NCI-H2171 (cell line): ENCODE measurements at places on chromosomes 1 and 21.

- peak; percentile 68 for DNase-seq
Observed at GRCh38 chr1:201792534-201793305, 36.2 kb upstream of the IPO9 start.

DNA sequence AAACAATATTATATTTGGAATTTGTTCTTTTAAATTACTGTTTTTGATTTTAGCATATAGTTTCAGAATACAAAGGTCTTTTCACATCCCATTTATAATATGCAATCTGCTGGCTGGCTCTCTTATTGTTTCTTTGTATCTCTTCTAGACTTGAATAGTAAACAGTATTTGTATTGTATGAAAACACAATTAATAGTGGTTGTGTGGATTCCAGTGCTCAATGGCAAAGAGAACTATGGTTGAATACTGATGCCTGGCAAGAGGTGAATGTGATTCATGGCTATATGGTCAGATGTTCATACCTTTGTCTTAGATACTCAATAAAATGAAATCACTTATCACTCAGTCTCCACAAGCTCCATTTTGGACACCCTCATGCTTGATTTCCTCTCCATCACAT is 37.2 kb downstream of the OR6Y1 start:
- DNase-seq = no peak

- peak; percentile 59 for DNase-seq
Observed at GRCh38 chr1:56819387-56819899, at the start of gene FYB2. Gene FYB2 (minus strand): TSS chr1:56819404. CDS start chr1:56819290, 114 bp downstream.

DNA sequence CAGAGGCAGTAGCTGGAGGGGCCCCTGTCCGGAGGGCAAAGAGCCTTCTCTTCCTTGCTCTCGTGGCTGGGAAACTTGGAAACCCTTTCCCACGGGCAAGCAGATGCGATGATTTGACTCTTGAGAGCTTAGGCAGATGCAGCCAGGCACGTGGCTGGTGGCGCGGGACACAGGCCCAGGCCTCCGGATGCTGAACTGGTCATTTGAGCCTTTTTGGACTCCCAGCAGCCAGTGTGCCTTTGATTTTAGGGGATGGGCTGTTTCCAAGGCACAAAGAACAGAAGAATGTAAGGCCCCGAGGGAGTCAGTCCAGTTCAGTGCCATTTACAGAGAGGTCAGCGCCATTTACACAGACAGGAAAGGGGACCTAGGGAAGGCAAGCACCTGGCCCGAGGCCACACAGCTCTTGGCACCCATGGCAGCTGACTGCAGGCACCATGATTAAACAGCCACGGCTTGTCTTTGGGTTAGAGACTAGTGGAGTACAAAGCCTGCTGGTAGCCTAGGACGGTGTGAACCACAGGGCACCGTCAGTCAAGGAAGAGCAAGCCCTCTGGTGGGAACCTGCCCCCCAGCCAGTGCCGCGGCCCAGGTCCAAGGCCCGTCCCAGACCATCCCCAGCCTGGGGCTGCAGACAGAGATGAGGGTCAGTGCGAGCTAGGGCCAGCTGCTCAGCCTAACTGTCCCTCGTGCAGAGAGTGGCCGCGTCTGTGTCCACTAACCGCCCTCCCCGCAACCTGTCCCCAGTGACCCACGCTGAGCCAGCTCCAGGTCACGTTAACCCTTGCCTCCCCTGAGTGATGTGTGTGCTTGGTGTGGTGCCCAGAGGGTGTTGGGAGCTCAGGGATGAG is 20.4 kb upstream of the CCDC27 start:
- no peak for DNase-seq

GRCh38 chr1:231274119-231274825 is 33.3 kb downstream of the GNPAT start:
- no peak for DNase-seq

DNA sequence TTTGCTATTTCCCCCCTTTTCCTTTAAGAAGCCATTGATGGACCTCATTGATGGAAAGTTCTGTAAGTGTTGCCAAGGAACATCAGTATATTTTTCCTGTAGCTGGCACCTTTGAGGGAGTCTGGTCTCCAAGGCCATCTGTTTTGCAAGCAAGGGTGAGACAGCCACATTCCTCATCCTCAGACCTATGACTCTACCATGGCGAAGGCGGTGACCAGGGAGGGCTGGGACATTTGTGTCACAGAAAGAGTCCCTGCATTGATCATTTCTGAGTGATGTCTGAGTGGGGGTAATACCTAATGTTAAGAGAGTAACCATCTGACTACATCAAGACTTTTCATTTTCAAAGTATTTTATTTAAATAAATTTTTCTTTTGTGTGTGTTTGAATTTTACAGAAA is 35.4 kb downstream of the KIAA0040 start:
- DNase-seq = no peak

DNA sequence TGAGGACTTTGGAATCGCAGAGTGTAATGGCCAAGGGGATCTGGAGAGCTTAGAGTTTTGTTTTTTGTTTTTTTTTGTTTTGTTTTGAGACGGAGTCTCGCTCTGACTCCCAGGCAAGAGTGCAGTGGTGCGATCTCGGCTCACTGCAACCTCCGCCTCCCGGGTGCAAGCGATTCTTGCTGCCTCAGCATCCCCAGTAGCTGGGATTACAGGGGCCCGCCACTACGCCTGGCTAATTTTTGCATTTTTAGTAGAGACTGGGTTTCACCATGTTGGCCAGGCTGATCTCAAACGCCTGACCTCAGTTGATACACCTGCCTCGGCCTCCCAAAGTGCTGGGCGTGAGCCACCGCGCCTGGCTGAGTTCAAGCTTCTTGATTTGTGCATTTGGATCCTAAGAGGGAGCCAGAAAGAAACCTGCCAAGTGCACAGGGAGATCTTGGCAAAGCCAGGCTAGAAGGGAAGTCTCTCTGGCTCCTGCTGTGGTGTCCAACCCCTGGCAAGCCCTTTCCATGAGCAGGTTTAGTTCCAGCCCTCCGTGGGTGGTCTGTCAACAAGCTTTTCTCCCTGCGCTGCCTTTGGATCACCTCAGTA is 852 bp downstream of the FAAH start:
- no peak for DNase-seq

GRCh38 chr1:68324316-68324715 is 92.0 kb upstream of the WLS start:
- no peak for DNase-seq

DNA sequence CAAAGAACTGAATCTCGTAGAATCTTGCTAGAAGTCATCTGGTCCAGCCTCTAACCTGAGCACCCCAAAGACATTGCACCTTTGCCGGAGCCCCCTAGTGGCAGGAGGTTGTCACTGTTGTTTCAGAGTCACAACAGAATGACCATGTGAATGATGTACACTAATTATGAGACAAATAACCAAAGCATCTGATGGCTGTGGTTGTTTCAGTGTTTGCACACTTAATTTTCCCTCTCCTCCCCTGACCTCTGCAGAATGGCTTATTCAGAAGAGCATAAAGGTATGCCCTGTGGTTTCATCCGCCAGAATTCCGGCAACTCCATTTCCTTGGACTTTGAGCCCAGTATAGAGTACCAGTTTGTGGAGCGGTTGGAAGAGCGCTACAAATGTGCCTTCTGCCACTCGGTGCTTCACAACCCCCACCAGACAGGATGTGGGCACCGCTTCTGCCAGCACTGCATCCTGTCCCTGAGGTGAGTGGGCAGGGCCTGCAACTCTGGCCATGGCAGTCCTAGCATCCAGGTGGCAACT is 26.4 kb downstream of the TRAF5 start:
- DNase-seq = no peak

DNA sequence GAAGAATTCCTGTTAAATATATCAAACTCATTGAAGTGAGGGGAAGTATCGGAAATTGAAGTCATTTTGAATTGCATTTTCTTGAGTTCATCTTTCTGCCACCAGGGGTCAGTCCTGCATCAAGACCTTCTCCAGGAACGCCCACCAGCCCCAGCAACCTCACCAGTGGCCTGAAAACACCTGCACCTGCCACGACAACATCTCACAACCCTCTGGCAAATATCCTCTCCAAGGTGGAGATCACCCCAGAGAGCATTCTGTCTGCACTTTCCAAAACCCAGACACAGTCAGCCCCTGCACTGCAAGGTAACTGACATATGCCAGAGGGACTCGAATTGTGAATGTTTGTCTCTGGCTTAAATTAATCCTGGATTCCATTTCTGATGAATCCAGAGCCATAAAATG is 22.8 kb upstream of the TARS2 start:
- DNase-seq = peak; percentile 23

GRCh38 chr1:30719406-30720270 is 3.7 kb downstream of the MATN1 start:
- peak; percentile 70 for DNase-seq

DNA sequence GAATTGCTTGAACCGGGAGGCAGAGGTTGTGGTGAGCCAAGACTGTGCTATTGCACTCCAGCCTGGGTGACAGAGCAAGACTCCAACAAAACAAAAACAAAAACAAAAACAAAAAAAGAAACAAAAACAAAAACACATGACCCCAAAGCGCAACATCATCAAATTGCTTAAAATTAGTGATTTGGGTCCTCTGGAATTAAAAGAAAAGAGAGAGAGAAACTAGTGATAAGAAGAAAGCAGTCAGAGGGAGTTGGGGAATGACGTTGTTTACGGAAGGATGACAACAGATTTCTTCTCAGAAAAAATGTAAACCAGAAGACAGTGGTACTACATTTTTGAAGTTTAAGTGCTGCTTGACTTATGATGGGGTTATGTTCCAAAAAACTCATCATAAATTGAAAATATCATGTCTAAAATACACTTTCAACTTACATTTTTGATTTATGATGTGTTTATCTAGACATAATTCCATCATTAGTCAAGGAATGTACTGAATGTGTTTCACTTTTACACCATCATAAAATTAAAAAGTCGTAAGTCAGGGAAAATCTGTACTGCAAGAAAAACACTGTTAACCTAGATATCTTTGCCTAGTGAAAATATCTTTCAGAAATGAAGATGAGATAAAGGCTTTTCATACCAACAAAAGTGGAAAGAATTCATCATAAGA is 88.0 kb downstream of the MT1HL1 start:
- DNase-seq = no peak

DNA sequence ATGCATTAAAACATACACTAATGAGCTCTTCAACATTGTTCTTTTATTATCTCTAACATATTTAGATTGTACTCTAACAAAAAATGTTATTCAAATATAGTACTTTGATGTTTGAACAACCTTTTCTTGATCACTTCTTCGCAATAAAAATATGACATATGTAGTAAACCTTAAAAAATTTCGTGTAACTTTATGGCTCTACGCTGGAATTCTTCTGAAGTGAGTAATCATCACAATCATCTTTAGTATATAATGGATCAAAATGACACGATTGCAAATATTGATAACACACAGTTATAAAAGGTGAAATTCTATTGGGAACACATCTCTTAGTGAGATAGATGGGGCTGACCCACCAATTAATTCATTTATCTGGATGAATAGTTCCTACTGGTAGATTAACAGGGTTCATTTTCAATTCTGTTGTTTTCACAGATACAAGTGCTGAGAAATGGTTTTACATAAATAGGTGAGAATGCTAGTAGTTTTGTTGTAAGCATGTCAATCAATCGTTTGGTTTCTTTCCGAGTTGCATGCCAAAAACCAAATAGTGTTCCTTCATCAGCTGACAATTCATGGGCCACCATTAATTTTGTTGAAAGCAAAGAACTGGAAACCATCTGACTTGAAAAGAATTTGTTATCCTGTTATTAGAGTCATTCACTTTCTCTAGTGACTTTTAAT is 1.5 kb upstream of the ZMPSTE24 start:
- DNase-seq = no peak

GRCh38 chr1:21854090-21854750 is 42.2 kb downstream of the LDLRAD2 start:
- no peak for DNase-seq

- no peak for DNase-seq
Observed at GRCh38 chr1:169764919-169765318, 29.8 kb downstream of the METTL18 start.

DNA sequence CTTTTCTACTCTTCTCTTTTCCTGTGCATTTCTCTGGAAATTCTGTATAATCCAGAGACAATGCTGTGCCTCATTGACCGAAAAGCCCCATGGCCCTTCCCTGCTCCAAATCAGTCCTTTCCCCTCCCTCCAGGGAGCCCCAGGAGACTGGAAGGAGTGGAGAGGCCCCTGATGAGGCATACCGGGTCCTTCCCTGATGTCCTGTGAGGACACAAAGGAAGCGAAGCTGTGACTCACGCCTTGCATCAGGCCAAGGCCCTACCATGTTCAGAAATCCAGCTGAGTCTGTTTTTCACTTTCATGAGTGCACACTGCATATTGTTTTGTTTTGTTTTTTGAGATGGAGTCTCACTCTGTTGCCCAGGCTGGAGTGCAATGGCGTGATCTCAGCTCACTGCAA is 38.7 kb upstream of the BECN2 start:
- DNase-seq = no peak

DNA sequence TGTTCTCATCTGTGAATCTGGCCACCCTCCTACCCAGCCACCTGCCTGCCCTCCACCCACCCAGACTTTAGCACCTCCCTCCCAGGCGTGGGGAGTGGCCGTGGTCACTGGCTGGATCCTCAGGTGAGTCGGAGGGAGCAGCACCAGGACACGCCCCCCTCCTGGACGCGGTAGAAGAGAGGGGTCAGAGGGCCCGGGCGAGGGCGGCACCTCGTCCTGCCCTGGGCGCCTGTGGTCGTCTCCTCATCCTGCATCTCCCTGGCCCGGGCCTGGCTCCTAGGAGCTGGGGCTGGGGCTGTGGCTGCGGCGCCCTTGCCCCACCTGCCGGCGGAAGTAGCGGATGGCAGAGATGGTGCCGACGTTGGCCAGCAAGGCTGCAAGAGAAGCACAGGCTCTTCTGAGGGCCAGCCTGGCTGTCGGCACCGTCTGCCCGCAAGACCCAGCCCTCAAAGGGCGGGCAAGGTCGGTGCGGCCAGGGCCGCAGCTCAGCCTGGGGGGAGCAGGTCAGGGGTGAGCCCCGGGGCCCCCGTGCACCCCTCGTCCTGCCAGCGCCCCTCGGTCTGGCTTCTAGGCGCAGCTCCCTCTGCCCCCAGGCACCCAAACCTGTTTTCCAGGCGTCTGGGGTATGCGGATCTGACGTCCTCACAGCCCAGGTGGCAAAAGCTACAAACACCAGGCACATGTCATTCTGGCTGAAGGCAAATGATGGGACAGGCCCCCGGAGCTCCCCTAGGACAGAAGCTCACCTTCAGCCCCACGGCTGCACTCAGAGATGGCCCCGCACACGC is 5.8 kb downstream of the PERM1 start:
- peak; percentile 49 for DNase-seq

DNA sequence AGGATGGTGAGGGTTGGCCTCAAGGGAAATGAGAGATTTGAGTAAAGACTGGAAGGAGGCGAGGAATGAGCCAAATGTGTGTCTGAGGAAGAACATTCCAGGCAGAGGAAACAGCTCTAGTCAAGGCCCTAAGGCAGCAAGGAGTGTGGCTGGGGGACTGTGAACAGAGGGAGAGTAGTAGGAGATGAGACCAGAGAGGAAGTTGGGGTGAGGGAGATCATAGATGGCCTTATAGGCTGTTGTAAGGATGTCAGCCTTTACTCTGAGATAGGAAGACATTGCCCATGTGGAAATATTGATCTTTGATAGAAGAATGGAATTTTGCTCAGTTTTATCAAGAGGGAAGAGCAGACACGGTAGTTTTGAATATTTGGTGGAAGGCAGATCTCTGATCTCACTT is 55.2 kb upstream of the ARTN start:
- DNase-seq = no peak

GRCh38 chr1:59570524-59570923 is 244.2 kb upstream of the HOOK1 start:
- peak; percentile 1 for DNase-seq

- no peak for DNase-seq
Observed at GRCh38 chr1:30603081-30603858, 120.1 kb downstream of the MATN1 start.

- no peak for DNase-seq
Observed at GRCh38 chr21:26140164-26140579, 30.4 kb downstream of the APP start.

GRCh38 chr1:65955071-65955470 is 162.4 kb downstream of the PDE4B start:
- no peak for DNase-seq
